ENCODE measurements at places on chromosomes 13 and 19. TPM values are rescaled to one million over a fixed set of nuclear protein-coding genes. Genes with fewer than 3 reads are reported as not detected.

- DNase-seq = no peak
- H3K36me3 ChIP-seq = no peaks in the 10 kb centered on the region
- H3K27ac ChIP-seq = no peak overlapping the region
Observed at GRCh38 chr13:42149136-42149535, 100.7 kb downstream of the DGKH start.

GRCh38 chr19:5877427-5877826 is 7.1 kb upstream of the FUT5 start:
- no peaks in the 10 kb centered on the region for H3K36me3 ChIP-seq
- DNase-seq = no peak
- no peak overlapping the region for H3K4me3 ChIP-seq
- no peaks in the 10 kb centered on the region for H3K4me1 ChIP-seq
- no peak overlapping the region for H3K27ac ChIP-seq

- H3K27me3 ChIP-seq = peaks cover 10% of the 10 kb centered on the region
- peak within 1 kb of the TSS; percentile 48 for H3K4me3 ChIP-seq
- peaks cover 4% of the 10 kb centered on the region for H3K36me3 ChIP-seq
- peak; percentile 69 for DNase-seq
- H3K27ac ChIP-seq = no peak within 1 kb of the TSS
Observed at GRCh38 chr13:52128714-52129700, at the start of gene NEK5. Gene NEK5, minus strand, starts transcription at chr13:52129073. Its CDS starts 1,591 bp downstream, at chr13:52127482.

DNA sequence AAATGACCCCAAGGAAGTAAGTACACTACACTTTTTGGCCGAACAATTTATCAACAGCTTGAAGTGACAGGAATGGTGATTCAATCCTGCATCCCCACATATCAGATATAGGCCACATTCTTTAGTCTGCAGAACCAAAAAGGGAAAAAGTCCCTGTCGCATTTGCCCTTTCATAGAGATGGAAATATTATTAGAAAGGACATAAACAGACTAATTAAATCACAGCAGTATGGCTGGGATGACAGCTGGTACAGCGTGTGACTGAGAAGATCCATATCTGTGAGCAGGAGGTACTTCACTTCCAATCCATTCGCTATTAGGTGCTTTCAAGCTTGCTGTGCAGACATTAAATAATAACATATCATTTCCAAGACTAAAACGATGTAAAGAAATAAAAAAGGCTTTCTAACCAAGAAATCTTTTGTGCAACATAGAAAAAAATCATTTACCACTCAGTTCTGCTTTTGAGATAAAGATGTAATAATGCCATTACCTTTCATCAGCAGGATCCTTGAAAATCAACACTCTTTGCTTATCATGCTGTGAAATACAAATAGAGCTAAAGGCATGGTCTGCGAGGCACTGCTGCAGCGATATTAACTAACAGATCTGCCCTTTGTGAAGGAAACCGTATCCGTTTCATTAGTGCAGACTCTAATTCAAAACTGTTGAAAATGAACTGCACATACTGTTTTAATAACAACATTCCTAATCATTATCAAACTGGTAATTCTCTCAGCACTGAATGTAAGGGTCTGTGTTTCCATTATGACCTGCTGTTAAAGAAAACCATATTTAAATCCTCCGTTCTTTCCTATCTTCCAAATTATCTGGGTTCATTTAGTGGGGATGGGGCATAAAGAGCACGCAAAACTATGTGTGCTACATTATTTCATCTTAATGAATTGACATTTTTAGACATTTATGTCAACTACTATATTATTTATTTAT is 245.6 kb downstream of the DACH1 start:
- H3K36me3 ChIP-seq = no peaks in the 10 kb centered on the region
- no peak for DNase-seq
- no peak overlapping the region for H3K27ac ChIP-seq
- H3K4me1 ChIP-seq = no peaks in the 10 kb centered on the region
- no peaks in the 10 kb centered on the region for H3K27me3 ChIP-seq
- no peak overlapping the region for H3K4me3 ChIP-seq

Gene CGB3
- total RNA-seq = not detected

Gene IGLON5
- total RNA-seq = not detected
